ENCODE measurements at places on chromosomes 11 and 22.

- no peak for DNase-seq
Measured at GRCh38 chr11:2134022-2135010, 4.9 kb downstream of the IGF2 start.

DNA sequence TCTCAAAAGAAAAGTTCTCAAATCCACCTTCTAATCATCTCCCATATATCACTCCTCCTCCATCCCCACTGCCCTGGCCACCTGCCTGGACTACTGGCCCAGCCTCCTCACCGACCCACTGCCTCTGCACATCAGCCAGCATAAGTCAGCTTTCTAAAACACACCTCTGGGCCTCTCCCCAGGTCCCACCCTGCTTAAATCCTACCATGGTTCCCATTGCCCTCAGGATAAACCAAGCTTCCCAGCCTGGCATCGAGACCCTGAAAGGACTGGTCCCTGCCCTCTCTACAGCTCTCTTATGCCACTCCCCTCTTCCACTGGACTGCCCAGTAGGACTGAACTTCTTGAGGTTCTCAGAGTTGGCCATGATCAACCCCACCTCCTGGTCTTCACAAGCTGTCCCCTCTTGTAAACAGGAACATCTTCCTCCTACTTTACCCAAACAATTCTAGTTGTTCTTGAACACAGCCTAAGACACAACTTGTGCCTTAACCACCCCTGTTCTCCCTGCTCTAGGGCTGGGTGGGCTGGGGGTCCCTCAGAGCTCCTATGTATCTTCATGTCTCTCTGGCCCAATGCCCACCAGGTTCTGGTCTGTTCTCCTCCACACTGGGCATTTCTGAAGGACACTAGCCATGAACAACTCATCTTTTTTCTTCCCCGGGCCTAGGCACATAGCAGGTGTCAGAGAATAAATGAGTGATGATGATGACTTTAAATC lies 12.6 kb upstream of the P2RY6 start:
- DNase-seq = no peak

- no peak for DNase-seq
Measured at GRCh38 chr11:72513411-72513810, 79.1 kb upstream of the CLPB start.

DNA sequence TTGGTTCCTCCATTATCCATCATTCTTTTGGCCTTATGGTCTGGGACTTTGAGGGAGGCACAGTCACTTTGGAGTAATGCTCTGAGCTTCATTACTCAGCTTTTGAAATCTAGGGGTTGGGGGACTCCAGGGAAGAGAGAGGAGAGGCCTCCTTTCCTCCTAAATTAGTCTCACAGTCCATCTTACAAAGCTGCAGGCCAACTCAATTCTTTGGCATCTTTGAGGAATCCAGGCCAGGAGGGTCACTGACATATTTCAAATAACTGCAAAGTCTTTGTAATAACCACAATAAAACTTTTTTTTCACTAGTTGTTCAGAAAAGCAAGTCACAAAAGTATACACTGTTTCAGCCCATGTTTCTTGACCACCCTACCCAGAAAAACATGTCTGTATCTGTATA lies 73.3 kb upstream of the FAR1 start:
- no peak for DNase-seq

DNA sequence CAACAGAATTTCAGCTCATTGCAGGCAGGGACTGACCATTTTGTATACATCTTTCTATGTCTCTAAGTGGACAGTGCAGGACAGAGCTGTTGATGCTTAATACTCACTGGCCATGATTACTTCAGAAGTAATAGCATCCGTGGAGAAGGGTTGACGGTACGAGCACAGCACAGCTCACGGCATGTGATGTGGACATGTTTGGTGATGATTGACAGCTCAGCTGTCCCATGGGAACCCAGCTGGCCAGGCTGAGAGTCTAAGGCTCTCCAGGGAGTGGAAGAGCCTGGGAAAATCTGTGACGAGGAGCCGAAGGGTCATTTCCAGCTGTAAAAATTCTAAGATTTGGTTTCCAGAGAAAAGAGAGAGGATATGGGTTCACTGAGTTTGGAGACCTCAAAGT lies 198.2 kb downstream of the SNX19 start:
- no peak for DNase-seq

DNA sequence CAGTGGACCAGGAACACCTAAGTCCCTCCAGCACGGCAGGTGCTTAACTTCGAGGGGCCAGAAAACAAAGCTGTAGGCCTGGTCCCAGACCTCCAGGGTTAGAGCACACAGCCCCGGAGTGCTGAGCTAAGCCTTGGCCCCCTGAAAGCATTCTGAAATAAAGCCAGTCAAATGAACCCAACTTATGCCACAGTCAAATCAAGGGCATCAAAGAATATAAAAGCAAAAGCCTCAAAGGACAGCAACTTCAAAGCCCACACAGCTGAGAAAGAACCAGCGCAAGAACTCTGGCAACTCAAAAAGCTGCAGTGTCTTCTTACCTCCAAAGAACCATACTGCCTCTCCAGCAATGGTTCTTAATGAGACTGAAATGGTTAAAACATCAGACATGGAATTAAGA lies 39.1 kb downstream of the TMEM123 start:
- DNase-seq = no peak

- DNase-seq = no peak
Measured at GRCh38 chr22:47129902-47130635, 367.6 kb downstream of the TBC1D22A start.

- no peak for DNase-seq
Measured at GRCh38 chr22:37502342-37503182, 16.4 kb upstream of the MFNG start.

DNA sequence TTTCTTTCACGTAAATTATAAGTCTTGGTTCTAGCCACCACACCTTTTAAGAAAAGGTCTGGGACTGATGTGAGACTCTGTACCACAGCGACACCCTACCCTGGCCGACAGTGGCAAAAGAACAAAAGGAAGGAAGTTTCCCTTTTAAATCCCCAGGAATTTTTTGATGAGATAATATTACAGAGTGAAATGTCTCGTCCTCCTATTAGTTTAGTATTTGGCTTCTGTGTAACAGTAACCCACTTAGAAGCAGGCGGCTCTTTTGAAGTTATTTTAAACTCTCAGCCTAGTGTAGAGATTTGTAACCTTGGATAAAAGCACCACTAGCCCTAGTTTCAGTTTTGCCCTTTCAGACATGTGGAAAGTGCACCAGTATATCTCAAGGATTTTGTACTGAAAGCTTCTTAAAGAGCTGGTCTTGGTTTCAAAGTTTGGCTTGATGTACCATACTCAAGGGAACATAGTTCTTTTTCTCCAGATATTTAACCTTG lies 84.1 kb downstream of the C22orf31 start:
- no peak for DNase-seq

GRCh38 chr22:36012332-36012731 lies 16.3 kb downstream of the RBFOX2 start:
- no peak for DNase-seq

GRCh38 chr11:90218606-90219005 lies 4.2 kb downstream of the CHORDC1 start:
- DNase-seq = no peak

GRCh38 chr11:111840143-111840542 lies 31.2 kb downstream of the ALG9 start:
- DNase-seq = no peak

DNA sequence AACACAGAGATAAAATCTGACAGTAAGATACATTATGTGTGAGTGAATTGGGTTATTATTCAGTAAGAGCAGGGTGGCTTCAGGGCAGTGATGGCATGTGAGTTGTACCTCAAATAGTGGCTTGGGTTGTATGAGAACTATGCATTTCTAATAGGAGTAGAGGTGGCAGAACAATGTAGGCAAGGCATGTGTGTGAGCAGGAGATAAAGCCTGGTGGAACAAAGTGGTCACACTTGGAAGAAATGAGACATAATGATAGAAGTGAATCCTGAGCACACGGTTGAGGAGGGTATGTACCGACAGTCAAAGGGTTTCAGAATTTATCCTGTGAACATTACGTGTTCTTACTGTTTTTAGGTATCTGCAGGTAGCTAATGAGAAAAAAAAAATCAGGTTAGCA lies 159.3 kb downstream of the CASP12 start:
- DNase-seq = no peak

GRCh38 chr11:131626788-131627187 lies 256.4 kb downstream of the NTM start:
- no peak for DNase-seq

GRCh38 chr22:37253126-37253660 lies 9.1 kb upstream of the RAC2 start:
- DNase-seq = no peak
